ENCODE measurements at places on chromosomes 2 and 18.

GRCh38 chr2:158731386-158731785, 63.7 kb upstream of the DAPL1 start:
- no peak for DNase-seq

- DNase-seq = no peak
These were observed 78.4 kb downstream of the LIMS1 start for GRCh38 chr2:108612514-108613183.

DNA sequence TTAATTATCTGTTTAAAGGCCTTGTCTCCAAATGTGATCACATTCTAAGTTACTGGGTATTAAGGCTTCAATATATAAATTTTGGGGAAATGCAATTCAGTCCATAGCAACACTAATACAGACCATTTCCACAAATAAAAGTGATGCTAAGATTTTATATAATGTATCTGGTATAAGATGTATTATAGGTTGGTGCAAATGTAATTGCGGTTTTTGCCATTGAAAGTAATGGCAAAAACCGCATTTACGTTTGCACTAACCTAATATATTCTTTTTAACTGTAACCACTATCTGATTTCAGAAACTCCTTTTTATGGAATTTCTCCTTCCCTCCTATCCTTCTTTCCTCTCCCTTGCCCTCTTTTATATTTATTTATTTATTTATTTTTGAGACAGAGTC, 1020.6 kb downstream of the BCL11A start:
- DNase-seq = no peak

GRCh38 chr2:226445216-226445861, 354.3 kb downstream of the IRS1 start:
- no peak for DNase-seq

DNA sequence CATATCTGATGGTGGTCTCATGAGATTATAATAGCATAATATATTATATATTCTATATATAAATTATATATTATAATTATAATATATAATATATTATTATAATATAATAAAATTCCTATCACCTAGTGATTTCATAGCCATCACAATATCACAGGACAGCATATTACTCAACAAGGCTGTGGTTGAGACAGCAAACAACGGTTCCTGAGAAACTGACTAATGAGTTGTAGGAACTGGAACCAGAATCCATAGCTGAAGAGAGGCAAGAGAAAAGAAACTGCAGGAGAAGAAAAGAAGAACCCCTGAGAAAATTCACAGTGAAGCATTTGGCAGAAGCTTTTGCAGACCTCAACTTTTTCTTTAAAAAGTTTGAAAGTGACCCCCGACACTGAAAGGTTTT, 84.0 kb downstream of the BCL2L11 start:
- DNase-seq = no peak

GRCh38 chr18:8359481-8359880, 249.8 kb upstream of the RAB12 start:
- DNase-seq = no peak

- DNase-seq = no peak
These were observed 71.2 kb downstream of the KCNG2 start for GRCh38 chr18:79868811-79869541.

- DNase-seq = peak; percentile 50
These were observed 145.2 kb downstream of the MGAT5 start for GRCh38 chr2:134399096-134399495.

DNA sequence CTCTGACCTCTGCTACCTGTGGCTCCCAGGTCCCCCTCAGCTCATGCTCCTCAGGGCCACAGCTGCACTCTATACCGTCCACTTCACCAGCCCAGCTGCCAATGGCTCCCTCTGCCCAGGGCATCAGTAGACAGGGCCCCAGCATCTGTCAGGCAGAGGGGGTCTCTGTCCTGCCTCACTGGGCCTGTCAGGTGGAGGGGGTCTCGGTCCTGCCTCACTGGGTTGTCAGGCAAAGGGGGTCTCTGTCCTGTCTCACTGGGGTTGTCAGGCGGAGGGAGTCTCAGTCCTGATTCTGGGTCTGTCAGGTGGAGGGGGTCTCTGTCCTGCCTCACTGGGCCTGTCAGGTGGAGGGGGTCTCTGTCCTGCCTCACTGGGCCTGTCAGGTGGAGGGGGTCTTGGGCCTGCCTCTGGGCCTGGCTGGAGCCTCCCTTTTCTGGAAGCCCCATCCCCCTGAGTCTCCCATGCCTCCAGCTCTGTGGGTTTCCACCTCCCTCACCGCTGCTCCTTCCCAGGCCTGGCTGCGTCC, 19.9 kb downstream of the SNORC start:
- DNase-seq = no peak

GRCh38 chr2:77270433-77270832, 251.7 kb downstream of the LRRTM4 start:
- DNase-seq = no peak

GRCh38 chr18:62991959-62992358, 276.6 kb downstream of the PHLPP1 start:
- DNase-seq = no peak

- DNase-seq = no peak
These were observed 207.2 kb downstream of the GBX2 start for GRCh38 chr2:235960716-235961640.

- no peak for DNase-seq
These were observed 78.2 kb upstream of the MGAT4A start for GRCh38 chr2:98809116-98809515.

GRCh38 chr2:57536535-57537231, 509.9 kb upstream of the VRK2 start:
- no peak for DNase-seq

- peak; percentile 92 for DNase-seq
These were observed at the start of gene FBXO36 for GRCh38 chr2:229922449-229923386. TSS of gene FBXO36 (plus strand) at chr2:229922503. CDS start at chr2:229922514, 11 bp downstream.

GRCh38 chr2:172510088-172510487, 45.8 kb upstream of the PDK1 start:
- no peak for DNase-seq

DNA sequence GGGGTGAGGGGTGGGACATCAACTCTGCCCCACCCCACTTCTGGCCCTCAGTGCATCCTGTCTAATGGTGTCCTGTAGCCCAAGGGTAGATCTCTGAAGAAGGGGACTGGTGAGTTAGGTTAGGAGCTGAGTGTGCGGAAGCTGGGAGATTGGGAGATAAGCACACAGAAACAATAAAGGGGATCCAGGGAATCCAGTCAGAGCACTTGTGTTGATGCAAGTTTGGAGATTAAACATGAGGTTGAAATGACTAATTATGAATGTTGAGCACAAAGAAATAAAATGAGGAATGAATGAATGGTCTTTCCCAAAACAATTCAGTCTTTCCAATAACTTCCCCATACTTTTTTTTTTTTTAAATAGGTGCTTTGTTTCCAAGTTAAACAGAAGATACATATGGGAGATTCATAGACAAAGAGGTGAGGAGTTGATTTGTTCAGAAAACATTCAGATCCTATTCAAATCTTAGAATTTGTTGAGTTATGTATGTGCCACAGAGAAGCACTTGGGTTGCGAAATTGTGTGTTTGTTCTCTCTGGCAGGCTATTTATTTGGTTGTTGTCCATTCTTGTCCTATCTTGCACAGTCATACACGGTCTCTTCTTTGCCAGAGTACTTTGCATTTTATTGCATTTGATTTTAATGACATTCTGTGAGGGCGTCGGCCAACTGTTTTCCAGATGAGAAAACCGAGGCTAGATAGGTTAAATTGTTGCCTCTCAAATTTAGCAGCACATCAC, 31.6 kb upstream of the NABP1 start:
- DNase-seq = peak; percentile 52

GRCh38 chr18:75157381-75157780, 51.6 kb downstream of the PTGR3 start:
- no peak for DNase-seq

GRCh38 chr2:63440612-63441011, 147.7 kb downstream of the WDPCP start:
- DNase-seq = peak; percentile 37

DNA sequence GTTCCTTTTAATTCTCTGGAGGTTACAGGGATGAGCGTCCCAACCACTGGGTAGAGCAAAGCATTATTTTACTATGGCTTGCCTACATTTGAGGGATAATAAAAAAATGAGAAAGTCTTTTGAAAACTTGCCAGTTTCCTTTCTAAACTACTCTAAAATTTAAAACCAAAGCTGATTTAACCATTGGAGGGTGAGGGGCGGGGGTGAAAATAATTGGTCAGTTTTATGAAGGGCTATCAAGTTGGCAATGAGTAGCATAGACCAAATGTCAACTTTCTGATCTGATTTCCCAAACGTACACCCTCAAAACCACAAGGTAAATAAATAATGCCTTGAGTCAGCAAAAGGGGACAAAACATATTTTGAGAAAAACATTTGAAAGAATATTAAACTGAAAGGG, 85.7 kb upstream of the STK17B start:
- no peak for DNase-seq

- no peak for DNase-seq
These were observed 407.6 kb upstream of the KCNH7 start for GRCh38 chr2:163246135-163246534.

- DNase-seq = no peak
These were observed 3.8 kb downstream of the MRPL30 start for GRCh38 chr2:99184811-99185210.

DNA sequence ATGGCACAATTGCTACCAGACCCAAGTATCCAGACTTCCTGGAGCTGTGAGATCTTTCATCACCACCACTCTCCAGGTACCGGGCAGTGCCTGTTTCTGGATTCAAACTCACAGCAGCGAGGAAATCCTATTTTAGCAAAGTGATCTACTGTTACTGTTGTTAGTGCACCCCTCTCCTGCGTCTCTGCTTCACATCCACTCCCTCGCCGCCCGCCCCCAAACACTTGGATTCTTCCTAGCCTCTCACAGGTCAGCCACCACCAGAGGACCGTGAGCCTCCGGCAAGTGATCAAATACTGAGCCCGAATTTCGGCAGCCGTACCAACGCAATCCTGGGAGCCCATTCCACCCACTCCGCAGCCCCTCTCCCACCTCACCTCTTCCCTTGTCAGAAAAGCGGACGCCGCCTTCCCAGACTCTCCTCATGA, 519 bp downstream of the METTL4 start:
- DNase-seq = peak; percentile 85

DNA sequence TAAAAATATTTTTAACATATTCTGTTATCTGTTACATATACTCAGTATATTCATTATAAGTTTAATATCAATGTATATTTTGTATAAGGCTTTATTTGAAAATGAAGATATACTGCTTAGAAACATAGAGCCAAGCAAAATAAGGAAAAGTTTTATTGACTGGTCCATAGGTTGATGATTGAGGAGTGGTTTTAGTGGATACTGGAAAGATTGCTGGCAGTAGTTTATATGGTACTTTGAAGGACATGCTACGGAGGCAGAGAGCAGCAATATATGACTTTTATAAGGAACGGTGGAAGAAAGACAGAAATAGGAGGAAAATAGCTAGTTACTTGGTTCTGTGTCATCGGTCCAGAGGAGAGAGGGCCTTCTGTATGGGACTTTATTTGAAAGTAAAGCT, 92.4 kb downstream of the ZNF236 start:
- DNase-seq = no peak

DNA sequence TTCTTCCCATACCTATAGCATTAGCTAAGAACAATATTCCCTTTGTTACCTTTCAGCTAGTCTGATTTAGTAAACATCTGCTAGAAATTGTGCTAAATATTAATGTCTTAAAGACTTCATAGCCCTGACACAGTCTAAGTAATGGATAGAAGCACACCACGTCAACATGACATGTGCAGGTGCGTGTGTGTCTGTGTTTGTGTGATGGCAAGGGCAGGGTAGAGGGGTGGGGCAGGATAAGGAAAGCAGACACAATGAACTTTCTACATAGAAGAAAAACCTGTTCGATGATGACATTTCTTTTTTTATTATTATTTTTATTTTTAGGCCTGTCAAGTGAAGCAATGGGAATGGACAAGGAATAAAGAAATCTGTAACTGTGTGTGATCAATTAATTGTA, 223.3 kb downstream of the NOL4 start:
- no peak for DNase-seq

DNA sequence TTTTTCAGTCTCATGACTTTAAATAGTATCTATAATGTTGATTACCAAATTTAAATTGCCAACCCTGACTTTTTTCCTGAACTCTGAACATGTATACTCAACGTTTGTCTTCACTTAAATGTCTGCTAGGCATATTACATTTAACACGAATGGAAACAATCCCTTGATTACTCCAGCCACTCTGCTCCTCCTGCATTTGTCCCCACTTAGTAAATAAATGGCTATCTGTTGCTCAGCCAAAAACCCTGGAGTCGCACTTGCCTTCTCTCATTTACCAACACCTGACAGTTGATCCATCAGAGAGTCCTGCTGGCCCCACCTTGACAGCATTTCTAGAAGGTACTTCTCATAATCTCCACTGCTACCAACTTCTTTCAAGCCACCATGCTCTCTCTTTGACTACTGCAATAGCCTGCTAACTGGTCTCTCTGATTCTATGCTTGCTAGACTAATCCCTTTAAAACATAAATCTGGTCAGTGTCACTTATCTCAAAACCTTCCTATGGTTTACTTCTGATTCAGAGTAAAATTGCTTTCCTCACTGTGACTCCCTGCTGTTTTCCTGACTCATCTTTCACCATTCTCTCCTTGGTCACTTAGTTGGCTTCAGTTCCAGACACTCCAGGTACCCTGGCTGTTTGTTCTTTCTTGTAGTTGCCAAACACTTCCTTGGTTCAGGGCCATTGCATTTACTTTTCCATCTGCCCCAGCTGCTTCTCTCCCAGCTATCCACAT, 31.9 kb downstream of the SPAG16 start:
- peak; percentile 9 for DNase-seq

DNA sequence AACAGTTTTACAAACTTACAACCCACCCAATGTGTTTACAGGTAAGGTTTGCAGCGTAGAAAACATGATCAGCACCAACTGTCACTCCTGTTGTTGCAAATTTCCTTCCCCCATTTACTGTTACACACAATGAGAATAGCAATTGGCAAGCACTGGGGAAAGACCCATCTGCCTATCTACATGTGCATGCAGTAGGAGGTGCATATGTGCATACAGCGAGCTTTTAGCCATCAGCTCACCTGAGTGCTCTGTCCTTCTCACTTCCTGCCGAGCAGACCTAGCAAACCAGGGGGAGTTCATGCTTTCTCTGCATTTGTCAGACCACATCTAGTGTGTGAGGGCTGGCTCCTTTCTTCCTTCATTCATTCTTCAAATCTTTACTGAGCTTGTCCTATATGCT, 49.9 kb upstream of the ARL4C start:
- no peak for DNase-seq

Data from adipocyte (in vitro differentiated cells).